ENCODE measurements at places on chromosomes 5 and 9.
A peak's percentile ranks its signal among the peaks of the same experiment; 100 is the strongest.

GRCh38 chr9:136051453-136051836, 43.6 kb downstream of the NACC2 start:
- no peak for DNase-seq

- DNase-seq: no peak
Measured at GRCh38 chr9:93291536-93292287, 107.8 kb downstream of the WNK2 start.

DNA sequence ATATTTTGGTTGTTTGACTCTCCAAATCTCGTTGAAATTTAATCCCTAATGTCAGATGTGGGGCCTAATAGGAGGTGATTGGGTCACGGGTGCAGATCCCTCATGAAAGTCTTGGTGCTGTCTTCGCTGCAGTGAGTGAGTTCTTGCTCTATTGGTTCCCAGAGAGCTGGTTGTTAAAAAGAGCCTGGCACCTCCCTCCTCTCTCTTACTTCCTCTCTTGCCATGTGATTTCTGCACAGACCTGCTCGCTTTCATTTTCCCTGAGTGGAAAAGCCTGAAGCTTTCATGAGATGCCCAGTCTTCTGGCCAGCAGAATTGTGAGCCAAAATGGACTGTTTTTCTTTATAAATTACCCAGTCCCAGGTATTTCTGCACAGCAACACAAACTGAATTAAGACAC, 221.6 kb downstream of the MAT2B start:
- no peak for DNase-seq

GRCh38 chr9:15541872-15542271, 11.0 kb upstream of the CCDC171 start:
- no peak for DNase-seq

- no peak for DNase-seq
Measured at GRCh38 chr5:11780641-11781345, 123.5 kb downstream of the CTNND2 start.

DNA sequence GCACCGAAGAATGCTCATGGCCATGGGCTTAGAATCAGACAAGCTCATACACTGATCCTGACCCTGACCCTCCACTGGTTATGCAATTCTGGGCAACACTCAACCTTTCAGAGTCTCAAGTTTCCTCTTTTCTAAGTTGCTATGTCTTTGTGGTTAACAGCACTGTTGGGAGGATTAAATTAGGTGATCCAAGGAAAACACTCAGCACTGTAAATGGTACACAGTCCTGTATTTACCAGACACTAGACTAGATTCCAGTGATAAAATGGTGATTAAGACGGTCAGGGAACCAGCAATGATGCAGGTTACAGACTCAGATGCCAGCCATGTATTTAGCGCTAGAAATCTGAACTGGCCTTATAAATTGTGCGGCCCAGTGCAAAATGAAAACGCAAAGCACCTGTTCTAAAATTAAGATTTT, 8.1 kb downstream of the ARL15 start:
- peak; percentile 64 for DNase-seq

DNA sequence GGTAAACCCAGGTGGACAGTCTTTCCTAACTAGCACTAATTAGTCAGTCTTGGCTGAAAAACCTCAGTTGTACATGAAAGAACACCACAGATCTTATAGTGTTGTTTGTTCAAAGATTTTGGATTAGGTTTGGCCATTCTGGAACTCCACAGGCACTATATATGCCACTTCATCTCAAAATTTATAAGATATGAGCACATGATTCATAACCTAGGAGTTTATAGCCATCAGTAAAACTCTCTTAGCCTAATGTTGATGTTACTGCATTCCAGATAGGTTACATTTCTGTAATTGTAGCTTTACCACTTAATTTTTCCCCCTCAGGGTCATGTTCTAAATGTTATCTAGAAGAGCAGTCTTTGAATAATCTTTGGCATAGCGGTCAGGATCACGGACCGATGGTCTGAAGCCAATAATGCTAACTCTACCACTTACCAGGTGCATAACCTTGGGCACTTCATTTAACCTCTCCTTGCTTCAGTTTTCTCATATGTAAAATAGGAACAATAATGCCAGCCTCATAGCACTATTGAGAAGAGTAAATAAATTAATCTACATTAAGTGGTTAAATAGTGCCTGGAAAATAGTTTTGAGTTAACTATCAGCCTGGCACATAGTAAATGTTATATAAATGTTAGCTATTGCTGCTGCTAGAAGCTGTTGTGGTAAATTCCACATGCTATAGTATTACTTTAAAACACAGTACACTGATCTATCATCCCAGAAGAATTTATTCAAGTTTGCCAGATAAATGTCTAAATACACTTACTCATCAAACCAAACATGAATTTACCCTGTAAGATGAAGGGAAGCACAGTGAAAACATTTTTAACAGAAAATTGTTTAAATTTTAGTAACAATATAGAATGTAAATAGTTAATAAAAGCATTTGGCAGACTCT, 743.9 kb downstream of the NR2F1-AS1 start:
- peak; percentile 11 for DNase-seq

DNA sequence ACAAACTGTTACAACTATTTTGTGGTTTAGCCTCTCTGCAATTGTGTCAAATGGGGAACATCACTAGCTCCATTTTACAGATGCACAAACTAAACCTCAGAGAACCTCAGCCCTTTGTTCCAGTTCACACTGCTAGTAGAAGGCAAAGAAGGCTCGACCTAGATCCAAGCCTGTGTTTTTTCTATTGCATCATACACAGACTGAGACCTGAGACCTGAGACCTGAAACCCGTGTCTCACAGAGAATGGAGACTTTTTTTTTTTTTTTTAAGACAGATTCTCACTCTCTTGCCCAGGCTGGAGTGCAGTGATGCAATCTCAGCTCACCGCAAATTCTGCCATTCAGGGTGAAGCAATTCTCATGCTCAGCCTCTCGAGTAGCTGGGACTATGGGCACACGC, 120.8 kb downstream of the GALNT10 start:
- peak; percentile 94 for DNase-seq

- peak; percentile 94 for DNase-seq
Measured at GRCh38 chr9:70053864-70054263, 10.2 kb downstream of the MAMDC2 start.

DNA sequence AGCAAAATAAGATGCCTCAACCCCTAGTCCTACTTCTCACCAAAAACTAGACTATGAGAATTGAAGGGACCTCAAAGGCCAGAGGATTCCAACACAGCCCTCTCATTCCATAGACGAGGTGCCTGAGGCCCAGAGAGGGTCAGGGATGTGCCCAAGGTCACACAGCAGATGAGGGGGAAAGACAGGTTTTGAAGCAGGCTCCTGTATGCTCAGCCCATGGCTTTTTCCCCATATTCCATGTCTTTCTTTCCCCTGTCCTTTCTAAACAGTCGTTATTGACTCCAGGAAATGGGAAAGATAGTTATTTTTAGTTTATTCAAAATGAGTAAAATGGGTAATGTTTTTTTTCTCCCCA, 61.2 kb upstream of the COL15A1 start:
- DNase-seq: no peak

DNA sequence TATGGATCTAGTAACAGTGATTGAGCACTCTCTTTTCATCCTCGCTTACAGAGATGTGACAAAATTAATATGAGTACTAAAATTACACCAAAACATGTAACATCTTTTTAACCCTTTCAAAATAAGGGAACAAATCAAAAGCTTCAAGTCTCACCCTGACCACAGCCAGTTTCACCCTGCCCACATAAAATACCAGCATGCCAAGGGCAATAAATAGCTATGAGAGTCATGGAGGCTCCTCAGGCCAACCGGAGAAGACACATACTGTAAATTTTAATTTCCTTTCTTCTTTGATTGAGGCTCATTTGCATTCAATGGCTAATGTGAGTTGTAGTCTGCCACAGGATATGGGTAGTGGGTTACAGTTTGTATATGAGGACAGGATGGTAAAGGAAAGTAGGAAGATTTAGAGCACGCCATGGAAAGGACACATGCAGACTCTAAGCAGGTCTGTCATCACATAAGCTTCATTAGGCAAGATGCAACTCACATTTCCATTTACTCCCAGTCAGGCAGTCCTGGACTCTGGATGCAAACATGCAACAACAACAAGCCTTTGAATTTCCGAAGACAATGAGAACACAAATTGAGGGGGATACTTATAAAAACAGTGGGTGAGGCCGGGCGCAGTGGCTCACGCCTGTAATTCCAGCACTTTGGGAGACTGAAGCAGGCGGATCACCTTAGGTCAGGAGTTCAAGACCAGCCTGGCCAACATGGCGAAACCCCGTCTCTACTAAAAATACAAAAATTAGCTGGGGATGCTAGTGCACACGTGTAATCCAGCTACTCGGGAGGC, 11.3 kb downstream of the IL4 start:
- DNase-seq: no peak

GRCh38 chr5:18216016-18216415, 581.8 kb downstream of the TAF11L14 start:
- peak; percentile 6 for DNase-seq

DNA sequence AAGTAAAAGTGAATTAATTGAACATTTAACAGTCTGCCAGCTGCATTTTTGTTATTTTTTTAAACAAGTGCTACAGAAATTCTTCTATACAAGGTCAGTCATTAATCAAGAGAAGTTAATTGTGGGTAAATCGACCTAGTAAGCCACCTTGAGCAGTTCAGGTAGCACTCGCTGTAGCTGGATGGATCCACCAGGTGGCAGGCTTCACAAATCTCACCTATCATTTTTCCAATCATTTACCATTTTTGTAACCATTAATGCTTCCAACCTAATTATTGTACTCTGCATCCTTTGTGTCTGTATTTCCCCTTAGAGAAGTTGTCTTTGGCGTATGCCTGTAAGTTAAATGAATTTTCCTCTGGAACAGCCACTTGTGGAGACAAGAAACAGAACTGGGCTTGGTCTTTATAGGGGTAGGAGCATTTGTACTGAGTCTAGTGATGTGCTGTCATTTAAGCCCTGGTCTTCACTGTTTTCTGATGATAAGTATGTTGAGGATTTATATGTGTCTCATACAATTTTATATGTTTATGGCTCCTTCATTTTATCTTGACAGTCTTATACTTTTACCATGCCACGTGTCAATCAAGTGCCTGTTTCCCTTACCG, 39.5 kb downstream of the CD180 start:
- DNase-seq: peak; percentile 52

DNA sequence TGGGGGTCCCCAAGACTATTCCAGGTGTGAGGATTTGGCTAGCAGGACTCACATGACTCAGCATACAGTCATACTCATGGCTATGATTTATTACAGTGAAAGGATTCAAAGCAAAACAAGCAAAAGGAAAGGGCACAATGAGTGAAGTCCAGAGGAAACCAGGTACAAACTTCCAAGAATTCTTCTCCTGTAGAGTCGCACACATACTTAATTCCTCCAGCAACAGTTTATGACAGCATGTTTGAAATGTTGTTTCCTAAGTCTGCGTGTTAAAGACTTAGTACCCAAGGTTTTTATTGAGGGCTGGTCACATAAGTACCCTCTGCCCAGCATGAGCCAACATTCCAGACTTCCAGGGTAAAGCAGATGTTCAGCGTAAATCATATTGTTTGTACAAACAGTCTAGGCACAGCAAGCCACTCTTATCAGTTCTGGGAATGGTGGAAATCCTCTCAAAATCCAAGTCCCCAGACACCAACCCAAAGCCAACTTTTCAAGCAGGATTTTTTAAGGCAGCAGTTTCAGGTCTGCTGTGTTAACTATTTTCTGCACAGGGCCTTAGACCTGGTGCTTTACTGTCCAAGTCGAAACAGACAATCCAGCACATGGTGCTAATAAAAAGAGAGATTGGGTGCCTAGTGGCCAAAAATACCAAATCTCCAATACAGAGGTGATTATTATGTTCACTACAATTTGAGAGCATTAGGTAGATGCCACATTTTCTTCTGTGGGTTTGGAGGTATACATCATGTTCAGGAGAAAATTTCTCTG, 18.6 kb upstream of the RICTOR start:
- peak; percentile 69 for DNase-seq

Data from MCF 10A (cell line).